ENCODE measurements at places on chromosomes 6 and 20. TPM values are rescaled to one million over a fixed set of nuclear protein-coding genes. Genes with fewer than 3 reads are reported as not detected.

DNA sequence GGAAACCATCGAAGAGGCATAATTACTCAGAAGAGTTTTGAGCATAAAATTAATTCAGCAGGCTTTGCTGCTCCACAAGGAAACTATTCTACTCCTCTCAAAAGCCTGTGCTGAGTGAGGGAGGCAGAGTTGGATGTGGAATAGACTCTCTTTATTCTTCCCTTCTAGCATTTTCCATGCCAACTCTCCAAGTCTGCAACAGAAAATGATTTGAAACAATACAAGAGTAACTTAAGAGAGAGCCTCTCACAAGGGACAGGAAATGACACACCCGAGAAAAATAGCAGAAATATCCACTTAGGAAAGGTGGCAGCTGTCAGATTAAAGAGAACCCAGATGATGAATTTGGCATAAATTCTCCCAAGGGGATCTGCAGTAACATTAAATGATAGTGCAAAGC, 26.3 kb upstream of the LAMP5 start:
- no peak for DNase-seq

HCRTR2 gene
- not detected for total RNA-seq

R3HDML gene
- not detected for total RNA-seq

GRCh38 chr6:28947067-28947765, 23.4 kb upstream of the TRIM27 start:
- DNase-seq, result no peak

MROH8 gene
- 5.1 TPM for total RNA-seq

- no peak for DNase-seq
Observed at GRCh38 chr20:1427457-1428054, 34.7 kb upstream of the FKBP1A start.

AK9 gene
- total RNA-seq, result 17.6 TPM

DNA sequence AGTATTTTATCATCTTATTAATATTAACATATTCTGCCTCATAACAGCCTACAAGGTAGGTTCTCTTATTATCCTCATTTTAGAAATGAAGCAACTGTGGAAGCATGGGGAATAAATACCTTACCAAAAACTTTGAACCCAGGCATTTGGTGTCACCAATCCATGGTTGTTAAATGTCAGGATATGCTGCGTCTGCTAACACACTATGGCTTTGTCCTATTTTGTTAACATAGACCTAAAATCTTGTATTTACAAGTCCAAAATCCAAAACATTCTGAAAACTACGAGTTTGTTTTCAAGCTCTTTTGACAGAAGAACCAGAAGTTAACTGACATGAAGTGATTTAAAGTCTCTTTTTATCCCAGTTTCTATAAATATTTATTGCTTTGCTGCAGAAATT, 53.4 kb downstream of the BMP5 start:
- no peak for DNase-seq

DNA sequence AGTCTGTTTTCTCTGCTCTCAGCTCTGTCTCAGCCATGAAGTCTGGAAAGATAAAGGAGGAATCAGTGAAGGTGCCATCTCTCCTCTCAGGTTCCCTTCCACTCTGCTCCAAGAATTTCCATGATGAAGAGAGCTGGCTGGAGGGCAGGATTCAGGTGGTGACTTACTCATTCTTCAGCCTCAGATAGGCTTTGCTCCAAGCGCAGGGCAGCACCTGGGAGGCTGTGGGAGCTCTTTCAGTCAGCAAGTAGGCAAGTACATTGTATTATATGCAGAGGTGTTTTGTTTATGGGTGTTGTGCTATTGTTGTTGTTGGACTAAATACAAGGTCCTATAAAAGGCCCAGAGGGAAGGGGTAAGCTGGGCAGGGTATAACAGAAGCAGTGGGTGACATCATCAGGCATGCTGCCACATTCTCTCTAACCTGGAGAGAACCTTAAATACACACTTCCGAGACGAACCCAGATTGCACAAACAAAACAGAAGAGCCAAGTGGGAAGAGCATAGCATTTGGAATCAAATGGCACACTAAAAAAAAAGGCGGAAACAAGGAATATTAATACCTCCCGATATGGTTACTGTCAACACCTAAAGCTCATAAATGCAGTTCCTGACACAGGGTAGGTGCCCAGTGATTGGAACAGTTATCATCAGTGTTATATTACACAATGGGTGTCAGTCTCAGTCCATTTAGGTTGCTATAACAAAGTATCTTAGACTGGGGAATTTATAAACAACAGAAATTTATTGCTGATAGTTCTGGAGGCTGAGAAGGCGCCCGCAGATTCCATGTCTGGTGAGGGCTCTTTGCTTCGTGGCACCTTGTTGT, 14.5 kb upstream of the PSMG4 start:
- DNase-seq, result no peak

Measured in stomach (tissue), 19 donors.